Activated T-cell treated with anti-CD3 and anti-CD28 coated beads for 4 hours (primary cell): ENCODE measurements at places on chromosomes 3 and 15.
A peak's percentile ranks its signal among the peaks of the same experiment; 100 is the strongest.

GRCh38 chr3:137835096-137835495, 71.0 kb downstream of the SOX14 start:
- DNase-seq, result no peak

DNA sequence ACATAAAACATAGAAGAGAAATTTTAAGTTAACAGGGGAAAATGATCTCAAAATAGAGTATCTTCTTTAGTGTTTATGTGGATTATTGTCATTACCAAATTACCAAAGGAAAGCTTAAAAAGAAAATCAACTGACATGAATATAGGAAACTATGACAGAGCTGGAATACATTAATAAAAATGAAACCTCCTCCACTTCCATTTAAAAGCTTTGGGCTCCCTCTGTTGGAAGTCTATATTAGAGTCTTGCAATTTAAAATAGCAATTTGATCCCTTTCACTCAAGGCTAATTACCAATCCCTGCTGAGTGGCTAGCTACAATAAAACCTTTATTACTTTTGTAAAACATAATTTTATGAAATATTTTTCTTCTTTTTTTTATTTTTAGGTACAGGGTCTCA, 61.4 kb upstream of the IMPG2 start:
- DNase-seq, result no peak

GRCh38 chr3:42096796-42097565, 5.8 kb downstream of the TRAK1 start:
- peak; percentile 13 for DNase-seq

GRCh38 chr3:64053581-64053980, 30.3 kb upstream of the PSMD6 start:
- DNase-seq, result no peak

- DNase-seq, result no peak
Measured at GRCh38 chr15:48888191-48888590, 10.3 kb downstream of the EID1 start.

DNA sequence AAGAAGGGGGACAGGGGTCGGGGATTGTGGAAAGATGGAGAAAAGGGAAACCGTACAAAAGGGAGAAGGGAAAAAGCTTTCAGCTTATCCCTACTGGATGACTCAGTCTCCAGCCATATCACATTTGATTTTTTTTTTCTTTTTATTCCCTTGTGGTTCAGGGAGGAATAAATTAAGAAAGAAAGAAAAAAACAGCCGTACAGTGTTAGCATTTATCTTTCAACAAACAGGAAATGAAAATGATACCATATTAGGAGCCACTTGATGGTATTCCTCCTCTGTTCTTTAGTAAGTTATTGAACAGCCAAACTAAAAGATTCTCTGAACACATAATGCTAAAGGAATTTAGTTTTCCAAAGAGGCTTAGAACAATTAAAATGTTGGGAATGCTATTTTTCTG, 594.4 kb downstream of the FOXP1 start:
- DNase-seq, result no peak

GRCh38 chr3:184332370-184333090, 4.9 kb upstream of the FAM131A start:
- DNase-seq, result no peak

DNA sequence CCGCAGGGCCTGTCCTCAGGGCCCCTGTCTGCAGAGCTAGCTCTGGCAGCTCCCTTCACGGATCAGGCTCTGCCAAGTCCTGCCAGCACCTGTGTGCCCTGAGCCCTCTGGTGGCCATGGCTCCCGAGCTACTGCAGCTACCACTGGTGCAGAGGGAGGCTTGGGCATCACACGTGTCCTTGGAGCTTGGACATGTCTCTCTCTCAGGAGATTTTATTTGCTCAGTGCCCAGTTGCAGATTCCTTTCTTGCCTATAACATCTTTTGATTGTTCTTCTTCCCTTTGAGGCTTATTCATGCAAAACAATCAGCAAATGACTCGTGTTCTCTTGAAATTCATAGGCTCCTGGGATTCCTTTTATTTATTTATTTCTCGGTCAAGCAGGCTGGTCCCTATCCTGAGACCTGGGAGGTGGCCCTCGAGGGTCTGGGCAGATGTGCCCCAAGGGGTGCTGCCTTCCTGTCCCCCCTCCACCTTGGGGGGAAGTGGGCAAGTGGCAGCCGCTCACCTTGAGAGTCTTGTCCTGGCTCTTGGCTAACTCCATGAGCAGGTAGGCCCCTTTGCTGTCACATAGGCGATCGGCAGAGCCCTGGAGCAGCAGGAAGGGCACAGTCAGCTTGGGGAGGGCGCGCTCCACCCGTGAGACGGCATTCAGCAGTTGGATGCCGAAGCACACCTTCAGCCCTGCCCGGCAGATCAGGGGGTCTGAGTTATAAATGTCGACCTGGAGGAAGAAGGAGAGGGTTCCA, 21.9 kb downstream of the ABTB1 start:
- DNase-seq, result peak; percentile 19
